ENCODE measurements at places on chromosomes 7 and 10.

DNA sequence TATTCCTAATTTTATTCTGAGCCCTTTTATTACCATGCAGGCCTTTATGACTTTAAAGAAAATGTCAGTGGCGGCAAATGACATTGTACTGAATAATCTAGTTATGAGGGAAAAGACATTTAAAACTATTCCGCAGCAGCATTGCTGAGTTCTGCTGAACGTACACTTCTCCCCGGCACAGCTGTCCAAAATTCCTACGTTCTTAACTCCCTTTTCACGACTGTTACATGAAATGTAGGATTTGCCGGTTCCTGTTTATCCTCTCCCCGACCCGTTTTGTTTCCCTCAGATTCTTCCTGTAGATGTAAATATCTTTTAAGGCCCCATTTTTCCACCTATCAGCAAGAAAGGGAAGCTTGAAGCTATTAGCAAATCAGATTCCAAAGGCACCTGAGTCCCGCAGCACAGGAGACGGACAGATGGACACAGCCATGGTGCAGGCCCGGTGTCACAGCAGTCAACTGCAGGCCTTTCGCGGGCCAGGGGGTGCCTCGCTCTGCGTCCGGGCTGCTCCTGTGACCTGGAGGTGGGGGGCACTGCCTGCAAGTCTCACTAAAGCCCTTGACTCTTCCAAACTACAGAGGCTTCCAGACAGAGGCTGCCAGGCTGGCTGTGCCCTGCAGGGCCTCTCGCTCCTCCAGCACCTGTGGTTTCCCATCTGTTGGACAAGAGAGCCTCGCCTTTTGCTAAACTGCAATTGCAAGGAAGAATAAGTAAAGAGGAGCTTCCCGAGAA lies 485.0 kb upstream of the MGMT start:
- DNase-seq: no peak

DNA sequence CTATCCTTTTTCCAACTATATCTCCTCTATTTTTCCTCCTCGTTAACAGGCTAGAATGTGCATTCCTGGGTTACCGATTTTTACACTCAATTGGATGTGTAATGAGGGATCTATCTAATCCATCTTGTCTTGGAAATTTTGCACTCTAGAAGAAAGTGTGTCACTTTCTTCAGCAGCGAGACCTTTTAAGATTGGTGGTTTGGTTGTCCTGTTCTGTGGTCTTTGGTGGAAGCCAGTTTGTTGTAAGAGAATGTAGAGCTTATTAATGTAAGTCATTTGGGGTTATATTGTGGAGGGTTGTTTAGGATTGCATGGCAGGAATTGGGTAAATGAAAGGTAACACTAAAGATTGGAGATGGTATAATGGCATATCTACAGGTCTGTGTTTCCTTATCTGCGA lies 16.7 kb downstream of the CDK1 start:
- DNase-seq: no peak

- no peak for DNase-seq
Measured at GRCh38 chr10:31058795-31059703, 27.4 kb upstream of the ZNF438 start.

- no peak for DNase-seq
Measured at GRCh38 chr10:102935505-102935904, 17.4 kb downstream of the CNNM2 start.

GRCh38 chr7:13047061-13047460 lies 359.6 kb downstream of the ARL4A start:
- DNase-seq: no peak

GRCh38 chr10:343231-344220 lies 208.3 kb downstream of the ZMYND11 start:
- DNase-seq: no peak

- no peak for DNase-seq
Measured at GRCh38 chr7:141710301-141710700, 2.1 kb downstream of the WEE2 start.

GRCh38 chr10:16987976-16988610 lies 141.5 kb downstream of the CUBN start:
- DNase-seq: no peak

- DNase-seq: no peak
Measured at GRCh38 chr7:138478499-138478908, 18.4 kb downstream of the TRIM24 start.

DNA sequence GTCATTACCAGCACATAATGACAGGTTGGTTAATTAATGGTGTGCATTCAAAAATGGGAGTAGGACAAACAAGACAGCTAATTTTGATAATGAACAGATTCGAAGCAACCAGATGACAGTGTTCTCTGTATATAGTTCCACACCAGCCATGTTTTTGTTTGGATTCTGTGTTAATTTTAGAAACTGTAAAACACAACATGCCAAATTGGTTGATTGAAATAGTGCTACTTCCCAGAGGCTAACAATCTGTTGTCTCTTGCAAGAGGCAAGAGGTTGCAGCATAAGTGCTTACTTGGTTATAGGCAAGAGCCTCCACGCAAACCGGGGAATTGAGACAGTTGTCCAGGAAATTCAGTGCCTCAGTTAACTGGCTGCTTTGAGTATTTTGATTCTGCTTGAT lies 170.2 kb upstream of the HABP2 start:
- no peak for DNase-seq

DNA sequence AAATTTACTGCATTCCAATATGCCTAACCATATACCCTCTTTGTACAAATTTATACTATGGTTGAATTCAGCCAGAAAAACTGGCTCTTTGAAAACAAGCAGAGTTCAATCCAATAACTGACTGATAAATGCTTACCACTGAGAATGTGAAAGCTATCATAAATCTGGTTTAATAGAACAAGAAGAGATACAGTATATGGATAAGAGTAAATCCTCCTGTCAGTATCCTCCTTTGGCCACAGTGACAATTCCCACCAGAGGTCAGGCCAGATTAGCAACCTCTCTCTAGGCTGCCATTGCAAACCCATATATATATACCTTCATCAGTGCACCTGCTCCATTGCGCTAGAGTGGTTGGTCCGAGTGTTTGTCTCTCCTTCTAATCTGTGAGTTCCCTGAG lies 647.2 kb downstream of the GRM8 start:
- DNase-seq: no peak

Data from activated CD4-positive, alpha-beta T cell treated with anti-CD3 and anti-CD28 coated beads, Interleukin-2, amount 50 U/mL, for 24 hours (primary cell).